Glutamatergic neuron (in vitro differentiated cells): ENCODE measurements at places on chromosomes 3 and 15. TPM values are rescaled to one million over a fixed set of nuclear protein-coding genes. Genes with fewer than 3 reads are reported as not detected.

The FBXL2 gene
- total RNA-seq = 21.4 TPM

The MIX23 gene
- total RNA-seq = 20.2 TPM

The PLSCR4 gene
- not detected for total RNA-seq

The DUOXA2 gene
- not detected for total RNA-seq

The TNNC1 gene
- 2.7 TPM for total RNA-seq

The EFL1 gene
- total RNA-seq = 17.2 TPM

The FOXB1 gene
- not detected for total RNA-seq

The CYP19A1 gene
- total RNA-seq = not detected

The TP63 gene
- total RNA-seq = not detected

The NT5DC2 gene
- total RNA-seq = 308 TPM

The APOD gene
- not detected for total RNA-seq

DNA sequence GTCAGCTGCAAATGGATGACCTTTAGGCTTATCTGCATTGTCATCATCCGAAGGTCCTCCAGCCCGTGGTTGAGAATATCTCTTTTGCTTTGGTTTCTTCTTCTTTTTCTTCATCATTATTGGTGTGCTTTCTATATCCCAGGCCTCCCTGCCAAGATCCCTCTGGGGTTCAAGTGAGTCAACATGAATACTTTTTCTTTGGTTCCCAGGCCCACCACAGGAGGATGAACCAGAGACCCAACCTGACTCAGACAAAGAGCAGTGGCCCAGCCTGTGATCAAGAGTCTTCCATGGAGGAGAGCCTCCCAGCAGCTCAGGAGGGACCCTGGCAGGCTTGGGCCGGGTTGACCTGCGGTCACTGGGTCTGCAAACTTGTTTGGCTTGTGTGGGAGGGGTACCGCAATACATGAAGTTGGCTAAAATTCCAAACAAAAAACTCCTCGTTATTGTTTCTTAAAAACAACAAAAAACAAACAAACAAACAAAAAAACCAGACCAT is 104.2 kb downstream of the MAP4 start:
- DNase-seq = no peak

GRCh38 chr3:160831401-160831800 is 75.4 kb downstream of the PPM1L start:
- DNase-seq = peak; percentile 64

DNA sequence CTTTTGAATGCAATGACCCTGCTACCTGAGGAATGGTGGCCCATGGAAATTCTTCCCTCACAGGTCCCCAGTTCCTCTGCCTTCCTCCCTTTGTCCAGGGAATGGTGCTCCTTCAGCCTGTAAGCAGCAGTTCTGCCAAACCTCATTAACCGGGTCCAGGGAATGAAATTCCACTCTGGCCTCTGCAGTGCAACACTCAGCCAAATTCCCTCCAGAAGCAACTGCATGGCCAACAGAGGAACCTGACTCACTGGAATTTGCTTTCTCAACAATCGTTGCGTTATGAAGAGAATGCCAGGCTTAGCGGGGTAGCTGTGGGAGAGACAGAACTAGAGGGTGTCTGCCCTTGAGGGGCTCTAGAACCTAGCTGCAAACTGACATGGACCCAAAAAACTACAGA is 449.4 kb upstream of the PROK2 start:
- DNase-seq = no peak

GRCh38 chr15:50702762-50703334 is 16.3 kb upstream of the TRPM7 start:
- DNase-seq = no peak

DNA sequence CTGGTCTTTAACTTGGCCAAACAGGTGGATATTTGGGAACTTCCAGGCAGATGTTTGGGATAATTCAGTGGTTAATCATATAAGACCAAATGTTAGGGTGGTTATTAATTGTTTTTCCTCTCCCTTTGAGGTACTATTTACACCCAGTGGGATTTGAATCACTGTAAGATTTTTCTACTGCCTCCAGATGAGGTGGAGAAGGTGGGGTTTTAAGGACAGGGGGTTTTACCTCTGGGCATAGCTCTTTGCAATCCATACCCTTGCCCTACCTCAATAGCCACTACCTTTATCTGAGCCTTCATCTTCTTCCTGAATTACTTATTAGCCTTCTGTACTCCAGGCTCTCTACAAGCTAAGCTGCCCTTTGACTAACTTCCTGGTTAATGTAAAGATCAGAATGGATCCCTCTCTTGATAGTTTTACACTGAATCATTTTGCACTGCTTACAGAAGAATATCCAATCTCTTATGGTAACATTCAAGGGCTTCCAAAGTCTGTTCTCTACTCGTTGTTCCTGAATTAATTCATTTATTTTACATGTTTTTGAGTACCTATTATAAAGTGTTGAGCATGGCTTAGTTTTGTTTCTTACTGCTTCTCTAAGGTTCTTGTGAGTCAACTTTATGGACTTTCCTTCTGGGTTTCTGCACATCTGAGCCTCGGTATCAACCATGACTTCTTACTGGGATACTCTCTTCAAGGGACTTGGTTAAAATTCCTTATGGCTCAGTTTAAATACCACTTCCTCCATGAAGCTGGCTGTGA is 331.2 kb upstream of the TBL1XR1 start:
- no peak for DNase-seq

GRCh38 chr15:44812029-44812517 is 75.7 kb downstream of the TRIM69 start:
- DNase-seq = no peak

DNA sequence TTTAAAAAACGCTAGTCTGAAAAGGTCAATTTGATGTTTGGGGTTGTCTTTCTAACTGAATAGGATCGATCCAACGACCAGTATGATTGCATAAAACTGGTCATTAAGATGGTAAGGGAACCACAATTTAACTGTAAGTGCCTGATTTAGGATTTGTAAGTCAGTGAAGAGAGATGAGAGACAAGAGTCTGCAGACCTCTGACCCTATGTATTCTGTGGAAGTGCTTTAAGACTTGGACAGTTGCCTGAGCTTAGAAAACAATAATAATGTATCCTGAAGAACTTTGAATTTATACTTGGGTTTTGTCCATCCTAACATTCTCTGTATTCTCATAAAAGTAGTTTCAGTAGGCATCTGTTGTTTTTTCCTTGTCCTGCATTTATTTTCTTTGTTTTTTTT is 221.4 kb upstream of the SUCLG2 start:
- DNase-seq = no peak

DNA sequence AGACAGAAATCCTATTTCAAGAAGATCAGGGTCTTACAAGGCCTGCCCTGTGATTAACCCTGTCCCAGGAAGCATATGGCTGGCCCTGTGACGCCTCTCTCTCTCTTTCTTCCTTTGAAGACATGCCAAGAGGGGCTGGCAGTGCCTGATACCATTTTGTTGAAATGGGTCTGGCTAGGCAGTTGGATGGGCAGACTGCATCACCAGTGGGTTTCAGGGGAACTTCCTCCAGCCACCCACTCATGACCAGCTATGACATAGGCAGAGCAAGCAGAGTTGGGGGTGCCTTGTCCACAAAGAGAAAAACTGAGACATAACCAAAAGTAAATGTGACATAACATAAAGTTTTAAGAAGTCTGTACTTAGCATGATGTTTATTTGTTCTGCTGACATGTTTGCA is 31.4 kb upstream of the MANF start:
- no peak for DNase-seq

DNA sequence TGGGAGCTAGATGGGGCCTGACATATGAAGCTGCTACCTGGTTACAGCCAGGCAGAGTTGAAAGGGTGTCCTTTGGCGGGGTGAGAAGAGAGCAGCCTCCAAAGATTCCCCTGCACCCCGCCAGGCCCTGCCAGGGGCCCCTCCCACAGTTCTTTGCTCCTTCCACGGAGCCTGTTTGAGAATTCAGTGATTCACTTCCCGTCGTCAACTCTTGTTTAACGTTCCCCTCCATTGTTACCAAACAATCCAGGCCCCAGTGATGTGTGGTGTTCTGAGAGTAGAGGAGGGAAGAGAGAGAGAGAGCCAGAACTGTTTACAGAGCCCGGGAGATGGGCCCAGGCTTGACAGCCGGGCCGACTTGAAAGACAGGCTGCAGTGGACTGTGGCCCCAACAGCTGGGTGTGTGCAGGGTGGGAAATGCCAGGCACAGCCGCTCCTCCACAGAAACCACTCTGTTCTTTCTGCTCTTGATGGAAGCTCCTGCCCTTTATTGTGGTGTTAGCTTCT is 81.5 kb downstream of the SMAD3 start:
- DNase-seq = no peak

DNA sequence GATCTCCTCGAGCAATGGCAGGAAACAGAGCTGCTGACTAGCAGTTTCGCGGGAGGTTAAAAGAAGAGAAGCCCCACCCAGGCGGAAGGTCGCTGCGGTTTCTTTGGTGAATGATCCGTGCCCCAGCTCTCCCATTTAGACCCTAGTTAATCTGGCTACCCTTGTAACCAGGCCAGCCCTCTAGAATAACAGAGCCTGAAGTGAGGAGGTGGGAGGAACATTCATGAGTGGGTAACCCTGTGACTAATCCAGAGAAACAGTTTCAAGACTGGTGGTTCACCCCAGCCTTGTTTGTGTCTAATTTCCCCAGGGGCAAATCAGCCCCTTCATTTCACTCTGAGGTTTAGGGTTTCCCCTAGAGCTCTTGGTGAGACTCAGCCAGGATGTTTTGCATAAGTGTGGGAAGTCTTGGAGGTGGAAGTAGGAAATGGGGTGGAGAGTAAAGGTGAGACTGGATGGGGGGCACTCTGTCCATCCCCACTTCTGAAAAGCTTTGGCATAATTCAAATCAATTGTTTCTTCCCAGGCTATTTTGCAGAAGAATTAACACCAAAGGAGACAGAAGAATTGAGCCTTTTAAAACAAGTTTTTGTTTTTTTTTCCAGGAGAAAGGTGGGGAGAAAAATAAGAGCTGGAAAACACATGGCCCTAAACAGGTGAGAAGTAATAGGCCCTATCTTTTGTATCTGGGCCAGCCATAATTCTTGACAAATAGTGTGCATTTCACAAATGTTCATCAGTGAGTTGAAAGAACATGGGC is 303.1 kb downstream of the RPLP1 start:
- DNase-seq = no peak

GRCh38 chr3:56019490-56020146 is 448.6 kb downstream of the ERC2 start:
- DNase-seq = no peak

DNA sequence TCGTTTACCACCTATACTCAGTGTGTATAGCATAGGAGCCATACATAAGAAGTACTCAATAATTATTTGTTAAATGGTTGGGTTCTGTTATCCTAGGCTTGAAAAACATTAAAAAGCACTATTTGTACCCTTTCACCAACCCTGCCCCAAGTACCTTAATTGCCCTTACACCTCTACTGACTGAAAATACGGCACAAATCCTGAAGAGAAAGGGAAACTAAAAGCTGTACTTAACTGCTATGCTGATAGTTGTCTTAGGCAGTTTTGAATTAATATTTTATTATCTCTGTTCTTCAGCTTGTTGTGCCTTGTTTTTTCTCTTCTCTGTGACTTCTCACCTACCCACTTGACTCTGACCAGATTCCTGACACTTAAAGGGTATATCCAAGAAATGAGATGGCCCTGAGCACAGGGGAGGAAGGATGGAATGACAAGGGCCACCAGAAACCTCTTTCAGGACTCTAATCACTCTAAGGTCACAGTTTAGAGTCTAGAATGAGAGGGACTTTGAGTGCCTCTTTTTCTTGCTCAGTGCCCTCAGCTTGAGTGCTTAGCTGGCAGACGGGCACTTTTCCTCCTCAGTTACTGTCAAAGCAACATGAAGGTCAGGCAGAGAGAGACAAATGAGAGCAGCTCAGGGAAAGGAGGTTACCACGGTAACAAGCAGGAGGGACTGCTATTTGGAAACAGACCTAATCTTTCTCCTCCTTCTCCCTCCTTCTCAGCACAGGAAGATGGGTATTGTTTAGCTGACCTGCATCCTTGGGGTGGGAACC is 136.5 kb downstream of the ZNF609 start:
- no peak for DNase-seq

- no peak for DNase-seq
Measured at GRCh38 chr3:107430996-107431245, 53.7 kb downstream of the CCDC54 start.

- DNase-seq = peak; percentile 77
Measured at GRCh38 chr15:78422571-78423340, 15.3 kb upstream of the IREB2 start.

GRCh38 chr3:10992017-10992942 is at the start of gene SLC6A1:
TSS of gene SLC6A1 (plus strand) at chr3:10992748. CDS start at chr3:11017212, 24,464 bp downstream.
- DNase-seq = peak; percentile 58

DNA sequence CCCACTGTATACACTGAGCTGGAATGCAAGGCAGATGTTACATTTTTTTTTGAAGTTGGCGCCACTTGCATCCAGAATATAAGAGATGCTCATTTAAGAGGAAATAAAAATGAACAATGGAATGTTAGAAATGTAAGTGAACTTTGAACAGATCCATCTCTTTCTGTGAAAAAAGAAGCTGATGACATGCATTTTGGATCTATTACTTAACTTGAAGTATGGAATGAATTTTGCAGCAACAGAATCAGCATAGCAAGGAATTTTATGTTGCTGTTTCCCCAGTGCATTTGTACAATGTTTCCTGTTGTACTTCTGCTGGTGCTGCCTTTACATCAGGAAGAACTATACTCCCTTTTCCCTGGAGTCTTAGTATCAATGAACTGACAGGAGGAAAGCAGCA is 178.2 kb downstream of the LSAMP start:
- no peak for DNase-seq

DNA sequence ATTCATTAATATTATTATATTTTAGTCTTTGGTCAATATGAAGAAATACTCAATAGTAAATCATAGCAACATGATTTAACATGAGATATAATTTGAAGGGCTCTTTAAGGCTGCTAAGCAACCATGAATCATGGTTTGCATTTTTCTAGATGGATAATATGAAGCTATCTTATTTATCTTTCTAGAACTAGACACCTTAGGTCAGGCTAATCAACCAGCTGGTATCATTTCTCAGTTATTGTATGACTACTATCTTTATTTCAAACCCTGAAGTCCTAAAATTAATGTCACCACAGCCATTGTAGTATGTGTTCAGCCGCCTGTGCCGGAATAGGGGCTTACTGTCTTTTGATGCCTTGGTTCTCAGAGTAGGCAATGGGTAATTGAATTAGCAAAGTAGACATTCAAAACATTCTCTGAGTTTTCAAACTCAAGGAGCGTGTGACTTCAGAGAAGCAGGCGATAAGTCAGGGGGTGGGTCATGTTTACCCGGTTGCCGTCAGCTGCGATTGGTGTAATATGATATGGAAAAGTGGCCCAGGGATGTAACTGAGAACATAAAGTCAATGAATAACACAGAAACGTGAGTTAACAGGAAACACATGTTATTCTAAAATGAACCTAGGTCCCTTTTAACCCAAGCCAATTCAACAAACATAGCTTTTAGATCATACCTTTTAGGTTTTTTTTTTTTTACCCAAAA is 93.4 kb upstream of the CTDSPL start:
- DNase-seq = no peak

GRCh38 chr3:2061360-2061759 is 37.3 kb upstream of the CNTN4 start:
- DNase-seq = no peak
